Activated naive CD8-positive, alpha-beta T cell treated with anti-CD3 and anti-CD28 coated beads for 36 hours (primary cell): ENCODE measurements at places on chromosomes 12 and 14.

GRCh38 chr12:131047789-131048610 lies 94.3 kb downstream of the ADGRD1 start:
- no peak for DNase-seq

DNA sequence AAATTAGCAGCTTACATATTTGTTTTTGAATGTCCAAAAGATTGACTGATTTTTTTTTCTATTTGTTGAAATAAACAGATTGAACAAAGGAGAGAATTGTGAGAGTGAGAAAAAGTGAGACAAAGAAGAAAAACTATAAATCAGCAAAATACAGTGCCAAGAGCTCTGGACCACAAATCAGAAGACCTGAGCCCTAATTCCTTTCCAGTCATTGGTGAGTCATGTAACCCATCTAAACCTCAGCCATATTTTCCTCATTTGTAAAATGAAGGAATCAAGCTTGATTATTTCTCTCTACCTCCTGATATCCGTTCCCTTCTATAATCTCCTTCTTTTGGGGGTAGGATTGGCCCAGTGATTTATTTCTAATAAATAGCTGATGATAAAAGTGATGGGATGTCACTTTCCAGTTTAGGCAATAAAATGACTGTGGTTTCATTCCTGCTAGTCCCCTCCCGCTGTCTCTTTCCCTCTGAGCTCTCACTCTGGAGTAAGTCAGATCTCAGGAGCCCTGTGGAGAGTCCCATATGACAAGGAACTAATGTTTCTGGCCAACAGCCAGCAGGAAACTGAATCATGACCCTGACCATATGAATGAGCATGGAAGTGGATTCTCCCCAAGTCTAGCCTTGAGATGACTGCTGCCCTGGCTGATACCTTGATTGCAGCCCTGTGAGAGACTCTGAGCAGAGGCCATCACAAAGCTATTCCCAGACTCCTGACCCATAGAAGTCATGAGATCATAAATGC lies 218.9 kb downstream of the ACSS3 start:
- DNase-seq, result no peak

DNA sequence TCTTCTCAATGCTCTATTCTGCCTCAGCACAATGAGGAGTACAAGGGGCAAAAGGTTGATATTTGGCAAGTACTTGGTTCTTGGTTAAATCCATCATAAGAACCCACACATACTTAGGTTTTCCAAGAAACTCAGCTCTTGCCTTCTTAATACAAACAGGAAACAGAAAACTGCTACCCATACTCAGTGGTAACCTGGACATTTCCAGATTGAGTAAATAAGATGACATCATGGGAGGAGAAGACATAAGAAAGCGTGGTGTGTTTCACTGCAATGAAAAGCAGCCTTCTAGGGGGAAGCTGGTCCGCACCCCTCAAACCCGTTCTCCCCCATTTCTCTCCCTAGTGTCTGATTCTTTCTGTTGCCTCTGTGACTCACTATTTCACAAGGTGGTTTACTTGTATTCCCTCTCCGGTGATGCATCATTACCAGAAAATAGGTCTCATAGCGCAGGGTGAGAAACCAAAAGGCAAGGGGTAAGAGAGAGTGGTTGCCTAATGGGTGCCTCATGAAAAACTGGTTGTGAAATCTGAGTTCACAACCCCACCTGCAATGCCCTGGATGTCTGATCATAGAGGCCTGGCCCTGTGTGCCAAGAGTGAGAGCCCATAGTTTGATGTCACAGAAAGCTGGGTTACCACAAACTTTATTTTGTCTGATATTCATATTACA lies 326.5 kb upstream of the TBX3 start:
- DNase-seq, result no peak

GRCh38 chr12:15733136-15733535 lies 56.1 kb downstream of the EPS8 start:
- no peak for DNase-seq
